Activated CD8-positive, alpha-beta T cell treated with anti-CD3 and anti-CD28 coated beads for 36 hours (primary cell): ENCODE measurements at places on chromosomes 7 and 10. TPM values are rescaled to one million over a fixed set of nuclear protein-coding genes. Genes with fewer than 3 reads are reported as not detected.

Gene GIMAP8
- 8.6 TPM for total RNA-seq

Gene AEBP1
- total RNA-seq, result 30.4 TPM

- H3K27ac ChIP-seq, result no peak overlapping the region
- no peaks in the 10 kb centered on the region for H3K27me3 ChIP-seq
- DNase-seq, result no peak
Measured at GRCh38 chr10:93124580-93125318, 51.1 kb downstream of the CYP26A1 start.

DNA sequence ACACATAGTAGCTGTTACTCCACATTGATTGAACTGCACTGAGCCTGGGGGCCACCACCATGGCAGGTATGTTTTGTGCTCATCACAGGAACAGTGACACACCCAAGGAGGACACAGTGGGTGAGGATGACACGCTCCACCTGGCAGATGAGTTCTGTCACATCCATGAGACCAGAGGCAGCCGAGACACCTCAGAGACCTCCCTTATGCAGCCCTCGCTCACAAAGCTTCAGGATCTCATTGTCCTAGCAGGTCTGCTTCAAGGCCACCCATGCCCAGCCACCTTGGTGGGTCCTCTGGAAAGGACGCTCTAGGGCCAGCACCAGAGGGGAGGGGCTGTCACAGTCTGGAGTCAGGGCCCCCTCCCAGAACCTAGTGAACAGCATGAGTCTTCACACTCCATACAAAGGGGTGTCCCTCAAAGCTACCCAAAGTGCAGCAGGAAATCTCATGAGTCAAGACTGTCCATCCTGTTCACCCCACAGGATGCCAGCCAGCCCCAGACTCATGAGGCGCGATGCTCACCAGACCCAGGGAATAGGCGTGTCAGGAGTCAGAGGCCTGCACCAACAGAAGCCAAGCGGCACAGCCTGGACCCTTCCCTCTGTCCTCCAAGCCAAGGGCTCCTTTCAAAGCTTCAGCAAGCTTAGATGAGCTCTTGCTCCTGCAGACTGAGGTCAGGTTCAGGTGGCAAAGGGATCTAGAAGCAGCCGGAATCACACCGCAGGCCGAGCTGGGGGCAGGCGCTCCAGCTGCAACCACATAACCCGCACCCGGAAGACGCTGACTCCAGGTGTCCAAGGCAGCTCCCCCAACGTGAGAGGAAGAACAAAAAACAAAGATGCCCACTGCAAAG lies 9.6 kb downstream of the FAM53B start:
- no peaks in the 10 kb centered on the region for H3K27me3 ChIP-seq
- H3K4me1 ChIP-seq, result peaks cover 91% of the 10 kb centered on the region
- H3K36me3 ChIP-seq, result peaks cover 3% of the 10 kb centered on the region
- peak; percentile 63 for DNase-seq
- peak overlapping the region; percentile 6 for H3K4me3 ChIP-seq
- H3K27ac ChIP-seq, result peak overlapping the region; percentile 87

DNA sequence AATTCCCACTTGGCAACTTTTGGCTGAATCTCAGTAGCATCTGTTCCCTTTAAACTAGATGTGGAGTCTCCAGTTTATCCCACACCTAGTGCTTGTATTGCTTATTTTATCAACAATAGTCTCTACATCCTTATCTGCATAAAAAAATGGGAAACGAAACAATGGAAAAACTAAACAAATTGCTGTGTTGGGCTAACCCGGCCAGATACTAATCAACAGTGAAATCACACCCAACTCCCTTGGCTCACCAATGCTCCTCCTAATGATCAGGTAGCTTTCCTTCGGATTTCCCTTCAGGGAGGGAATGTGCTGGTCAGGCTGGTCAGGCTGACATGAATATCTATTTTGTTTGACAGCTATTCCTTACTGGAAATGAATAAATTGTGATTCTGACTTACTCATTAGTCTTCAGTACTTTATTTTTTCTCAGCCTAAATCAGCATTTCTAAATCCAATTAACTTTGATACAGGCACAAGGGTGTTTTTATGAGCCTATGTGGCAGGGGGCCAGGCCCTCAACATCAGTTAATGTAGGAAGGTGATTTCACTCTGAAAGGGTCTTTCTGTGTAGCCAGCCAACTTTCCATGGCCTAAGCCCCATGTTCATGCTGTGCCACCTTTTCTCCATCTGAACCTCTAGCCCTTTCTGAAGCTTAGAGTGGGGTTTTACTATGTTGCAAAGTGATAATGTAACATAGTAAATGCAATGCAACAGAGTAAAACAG lies 170.5 kb upstream of the NPSR1 start:
- no peaks in the 10 kb centered on the region for H3K36me3 ChIP-seq
- DNase-seq, result no peak
- H3K27me3 ChIP-seq, result no peaks in the 10 kb centered on the region
- H3K27ac ChIP-seq, result no peak overlapping the region

GRCh38 chr10:98582363-98582762 lies 135.6 kb upstream of the HPS1 start:
- H3K36me3 ChIP-seq, result no peaks in the 10 kb centered on the region
- H3K4me3 ChIP-seq, result no peak overlapping the region
- H3K4me1 ChIP-seq, result no peaks in the 10 kb centered on the region
- no peak for DNase-seq
- H3K27me3 ChIP-seq, result peaks cover 10% of the 10 kb centered on the region
